Lower leg skin (tissue), 4 donors: ENCODE measurements at places on chromosomes 5 and 9. TPM values are rescaled to one million over a fixed set of nuclear protein-coding genes. Genes with fewer than 3 reads are reported as not detected.

Gene GALNT12
- total RNA-seq, result 4.9 TPM

DNA sequence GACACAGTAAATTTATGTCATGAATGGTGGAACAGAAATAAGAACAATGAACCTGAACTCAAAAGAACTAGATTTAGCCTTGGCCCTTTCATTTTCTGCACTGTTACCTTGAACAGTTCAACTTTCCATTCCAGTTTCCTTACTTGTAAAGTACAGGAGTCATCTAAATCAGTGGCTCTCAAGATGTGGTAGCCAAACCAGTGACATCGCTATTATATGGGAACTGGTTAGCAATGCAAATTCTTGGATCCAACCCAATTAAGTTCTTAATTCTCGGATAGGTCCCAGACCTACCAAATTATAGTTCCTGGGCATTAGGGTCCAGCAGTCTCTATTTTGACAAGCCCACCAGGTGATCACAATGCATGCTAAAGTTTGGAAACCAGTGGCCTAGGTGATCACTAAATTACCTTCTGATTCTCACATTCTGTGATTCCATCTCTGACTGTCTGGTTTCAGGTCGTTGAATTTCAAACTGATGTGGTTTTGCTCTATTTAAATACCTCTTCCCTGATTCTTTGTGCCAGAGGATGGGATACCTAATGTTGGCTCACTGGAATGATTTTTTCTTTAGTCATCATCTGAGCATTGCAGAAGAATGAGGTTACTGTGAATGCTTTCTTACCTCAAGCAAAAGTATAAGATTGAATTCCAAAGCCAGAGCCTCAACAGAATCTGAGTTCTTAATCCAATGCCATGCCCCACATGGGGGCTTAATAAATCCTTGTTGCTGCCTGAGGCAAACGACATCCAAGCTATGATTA is 253.8 kb downstream of the ENC1 start:
- no peak for DNase-seq

DNA sequence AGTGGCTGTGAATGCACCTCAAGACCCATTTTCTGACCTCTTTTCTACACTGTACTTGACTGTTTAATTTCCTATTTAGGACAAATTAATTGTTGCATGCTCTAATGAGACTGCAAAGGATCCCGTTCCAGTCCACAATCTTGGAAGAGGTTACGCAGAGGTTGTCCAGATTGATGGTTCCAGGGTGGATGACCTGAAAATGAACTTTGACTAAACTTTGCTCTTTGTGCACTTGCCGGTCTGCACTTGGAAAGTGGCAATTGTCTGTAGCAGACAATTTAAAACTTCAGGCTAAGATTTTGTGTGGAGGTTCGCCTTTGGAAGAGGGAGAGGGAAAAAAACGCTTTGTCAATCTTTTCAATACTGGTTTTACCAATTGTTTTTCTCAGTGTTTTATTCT is 267.8 kb downstream of the TMEM161B start:
- DNase-seq, result no peak

- peak; percentile 89 for DNase-seq
Observed at GRCh38 chr9:127561491-127562278, 50.4 kb upstream of the STXBP1 start.

GRCh38 chr9:90818279-90818678 is 16.7 kb downstream of the SYK start:
- DNase-seq, result no peak
